ENCODE measurements at places on chromosomes 3 and 15. TPM values are rescaled to one million over a fixed set of nuclear protein-coding genes. Genes with fewer than 3 reads are reported as not detected.

GOLGA6B gene
- total RNA-seq = 0.22 TPM

EIF2B5 gene
- total RNA-seq = 54.1 TPM

KIF7 gene
- 13.3 TPM for total RNA-seq

CCR3 gene
- 3.1 TPM for total RNA-seq

TGM4 gene
- 0.63 TPM for total RNA-seq

SAXO2 gene
- total RNA-seq = 2.7 TPM

SPINT1 gene
- total RNA-seq = 180 TPM

PLSCR5 gene
- total RNA-seq = not detected

GOLGA6L26 gene
- not detected for total RNA-seq

CLCN2 gene
- total RNA-seq = 27.1 TPM

UTS2B gene
- 1.1 TPM for total RNA-seq

LTK gene
- 0.11 TPM for total RNA-seq

REC114 gene
- not detected for total RNA-seq

GRCh38 chr3:122430371-122430770 lies 14.5 kb upstream of the WDR5B start:
- peaks cover 41% of the 10 kb centered on the region for H3K36me3 ChIP-seq
- no peak for DNase-seq
- 0 out of 2 replicates have a peak, but pooled peaks cover 12% of the 10 kb centered on the region for H3K4me1 ChIP-seq
- H3K27me3 ChIP-seq = no peaks in the 10 kb centered on the region
- H3K27ac ChIP-seq = no peak overlapping the region

DNA sequence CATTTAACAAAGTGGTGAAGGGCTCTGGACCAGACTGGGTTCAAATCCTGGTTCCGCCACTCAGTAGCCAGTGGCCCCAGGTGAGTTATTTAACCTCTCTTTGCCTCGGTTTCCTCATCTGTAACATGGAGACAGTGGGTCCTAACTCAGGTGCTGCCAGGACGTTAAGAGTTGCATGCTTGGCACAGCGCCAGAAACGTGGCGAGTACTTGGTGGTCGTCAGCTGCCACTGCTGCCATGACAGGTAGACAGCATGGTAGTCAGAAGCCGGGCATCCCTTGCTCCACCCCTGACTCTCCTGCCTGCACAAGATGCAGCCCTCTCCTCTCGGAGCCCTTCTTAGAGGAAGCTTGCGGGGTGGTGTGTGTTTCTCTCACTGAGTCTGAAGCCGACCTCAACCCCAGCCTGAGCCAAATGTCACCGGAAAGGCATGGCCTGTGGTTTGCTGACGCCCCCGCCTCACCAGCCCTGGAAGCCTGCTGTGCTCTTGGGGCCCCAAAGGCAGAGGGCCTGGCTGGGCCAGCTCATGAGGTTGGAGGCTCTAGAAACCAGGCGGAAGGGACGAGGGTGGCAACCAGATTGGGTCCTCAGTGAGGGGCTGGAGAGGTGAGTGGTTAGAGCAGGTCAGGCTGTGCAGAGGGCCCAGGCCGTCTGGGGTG lies 160.8 kb upstream of the TLE3 start:
- H3K36me3 ChIP-seq = no peaks in the 10 kb centered on the region
- no peaks in the 10 kb centered on the region for H3K4me1 ChIP-seq
- H3K4me3 ChIP-seq = no peak overlapping the region
- no peak for DNase-seq
- no peak overlapping the region for H3K27ac ChIP-seq

DNA sequence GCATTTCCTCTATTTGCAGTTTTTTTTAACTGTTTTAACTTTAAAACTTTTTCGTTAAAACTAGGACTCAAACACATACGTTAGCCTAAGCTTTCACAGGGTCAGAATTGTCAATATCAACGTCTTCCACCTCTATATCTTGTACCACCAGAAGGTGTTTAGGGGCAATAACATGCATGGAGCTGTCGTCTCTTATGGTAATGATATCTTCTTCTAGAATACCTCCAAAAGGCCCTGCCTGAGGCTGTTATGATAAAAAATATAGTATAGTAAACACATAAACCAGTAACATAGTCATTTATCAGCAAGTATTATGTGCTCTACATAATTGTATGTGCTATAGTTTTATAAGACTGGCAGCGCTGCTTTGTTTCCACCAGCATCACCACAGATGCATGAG lies 76.3 kb upstream of the MLF1 start:
- no peaks in the 10 kb centered on the region for H3K4me1 ChIP-seq
- no peaks in the 10 kb centered on the region for H3K27me3 ChIP-seq
- no peak overlapping the region for H3K27ac ChIP-seq

- H3K4me1 ChIP-seq = no peaks in the 10 kb centered on the region
- DNase-seq = no peak
- H3K27me3 ChIP-seq = no peaks in the 10 kb centered on the region
Observed at GRCh38 chr3:177306252-177306651, 109.0 kb upstream of the TBL1XR1 start.

DNA sequence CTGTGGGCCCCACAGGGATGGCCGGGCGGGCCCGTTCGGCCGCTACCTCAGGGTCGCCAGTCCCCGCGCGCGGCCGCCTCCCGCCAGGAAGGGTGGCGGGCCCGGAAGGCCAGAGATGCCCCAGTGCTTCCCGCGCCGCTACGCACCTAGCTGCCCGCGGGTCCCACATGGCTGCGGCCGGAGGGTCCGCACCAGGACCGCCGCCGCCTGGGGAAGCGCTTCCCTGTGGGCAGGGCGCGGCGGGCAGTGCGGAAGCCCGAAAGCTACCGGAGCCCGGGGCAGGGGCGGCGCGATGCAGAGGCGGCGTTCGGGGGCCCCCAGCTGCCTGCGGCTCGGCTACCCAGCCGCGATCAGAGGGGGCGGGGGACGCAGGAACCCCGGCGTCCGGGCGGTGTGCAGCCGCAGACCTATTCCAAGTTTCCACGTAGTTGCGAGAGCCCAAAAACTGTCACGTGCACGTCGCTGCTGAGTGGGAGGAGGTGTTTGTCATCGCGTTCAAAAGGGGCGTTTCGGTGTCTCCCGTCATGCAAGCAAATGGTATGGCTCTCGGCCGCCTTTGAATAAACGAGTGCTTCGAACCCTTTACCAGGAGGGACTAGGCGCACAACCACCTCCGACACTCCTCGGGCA lies at the start of gene TRANK1:
Gene TRANK1, minus strand, starts transcription at position 414 of the 630 bp plus-strand sequence. Its CDS starts 245 bp downstream, at position 169.
- H3K36me3 ChIP-seq = no peaks in the 10 kb centered on the region
- no peaks in the 10 kb centered on the region for H3K4me1 ChIP-seq

- no peaks in the 10 kb centered on the region for H3K27me3 ChIP-seq
- H3K36me3 ChIP-seq = no peaks in the 10 kb centered on the region
- DNase-seq = no peak
- H3K4me1 ChIP-seq = no peaks in the 10 kb centered on the region
- H3K27ac ChIP-seq = no peak overlapping the region
Observed at GRCh38 chr3:11118181-11118682, 36.1 kb upstream of the HRH1 start.

- no peaks in the 10 kb centered on the region for H3K27me3 ChIP-seq
- H3K27ac ChIP-seq = no peak overlapping the region
- peak overlapping the region; percentile 95 for H3K4me3 ChIP-seq
- peaks cover 17% of the 10 kb centered on the region for H3K4me1 ChIP-seq
- DNase-seq = no peak
Observed at GRCh38 chr15:59104602-59104911, 389 bp upstream of the CCNB2 start.

DNA sequence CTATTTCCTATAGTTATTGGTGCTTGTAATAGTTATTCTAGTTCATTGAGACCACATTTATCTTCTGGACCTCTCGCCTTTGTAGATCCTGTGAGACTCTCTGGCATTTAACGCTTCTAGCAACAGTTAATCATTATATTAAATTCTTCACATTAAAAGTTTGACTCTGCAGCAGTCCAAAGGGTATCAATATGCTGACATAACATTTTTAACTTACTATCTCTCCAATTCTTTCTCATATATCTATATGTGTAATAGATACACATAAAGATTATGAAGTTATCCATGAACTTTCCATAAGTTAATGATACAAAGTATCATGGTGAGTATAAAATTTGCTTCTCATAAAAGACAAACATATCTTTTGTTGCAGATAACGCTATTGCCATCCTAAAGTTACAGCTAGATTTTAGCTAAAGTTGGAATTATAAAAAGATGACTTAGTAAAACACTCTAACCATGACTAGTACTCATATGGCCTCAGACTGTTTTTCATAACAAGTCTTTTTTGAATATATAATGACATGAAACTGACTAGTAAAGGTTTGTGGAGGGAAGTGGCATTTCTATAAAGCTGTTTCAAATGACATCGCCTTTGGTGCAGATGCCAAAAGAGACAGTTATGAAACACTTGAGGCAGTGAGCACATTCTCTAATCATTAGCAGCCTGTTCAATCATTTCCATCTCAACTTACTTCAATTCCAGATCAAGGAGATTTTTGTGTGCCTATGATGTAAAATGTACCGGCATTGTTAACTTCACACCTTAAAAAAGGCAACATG lies 379.3 kb upstream of the CBLB start:
- H3K4me3 ChIP-seq = no peak overlapping the region
- H3K27me3 ChIP-seq = no peaks in the 10 kb centered on the region
- no peaks in the 10 kb centered on the region for H3K4me1 ChIP-seq
- H3K27ac ChIP-seq = no peak overlapping the region
- H3K36me3 ChIP-seq = no peaks in the 10 kb centered on the region

GRCh38 chr3:110391640-110392395 lies 679.8 kb upstream of the NECTIN3 start:
- H3K27ac ChIP-seq = no peak overlapping the region
- no peaks in the 10 kb centered on the region for H3K27me3 ChIP-seq
- no peaks in the 10 kb centered on the region for H3K4me1 ChIP-seq
- no peak overlapping the region for H3K4me3 ChIP-seq
- DNase-seq = no peak

DNA sequence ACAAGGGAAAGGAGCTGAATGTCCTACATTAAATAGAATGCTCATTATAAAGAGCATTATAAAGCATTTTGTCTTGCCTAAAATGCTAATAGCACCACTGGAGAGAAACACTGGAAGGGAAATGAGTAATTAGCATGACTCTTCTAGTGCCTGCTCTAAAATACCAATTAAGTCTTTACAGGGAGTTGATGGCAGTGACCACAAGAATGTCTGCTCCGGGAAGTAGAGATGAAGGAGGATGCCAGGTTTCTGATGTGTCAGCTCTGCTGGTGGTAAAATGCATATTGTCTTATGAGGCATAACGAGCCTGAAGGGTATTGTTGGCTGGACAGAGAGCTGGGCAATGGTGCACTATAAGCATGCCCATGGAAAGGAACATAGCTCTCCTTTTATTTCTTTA lies 49.5 kb downstream of the MYLK start:
- H3K27ac ChIP-seq = no peak overlapping the region
- peaks cover 11% of the 10 kb centered on the region for H3K4me1 ChIP-seq
- peak; percentile 80 for DNase-seq
- no peaks in the 10 kb centered on the region for H3K27me3 ChIP-seq
- H3K36me3 ChIP-seq = no peaks in the 10 kb centered on the region

DNA sequence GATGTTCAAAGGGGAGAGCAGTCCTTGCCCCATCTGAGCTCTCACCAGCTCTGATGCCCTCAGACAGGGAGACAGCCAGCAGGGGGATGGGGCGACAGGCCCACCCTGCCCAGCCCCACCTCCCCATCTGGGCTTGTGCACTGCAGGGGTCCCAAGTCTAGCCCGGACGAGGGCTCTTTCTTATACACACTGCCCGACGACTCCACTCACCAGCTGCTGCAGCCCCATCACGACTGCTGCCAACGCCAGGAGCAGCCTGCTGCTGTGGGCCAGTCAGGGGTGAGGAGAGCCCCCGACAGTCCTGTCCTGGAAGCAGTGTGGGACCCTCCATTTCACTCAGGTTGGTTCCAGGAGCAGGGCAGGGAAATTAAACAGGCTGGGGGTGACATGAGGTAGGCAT lies 73.9 kb downstream of the BOC start:
- no peaks in the 10 kb centered on the region for H3K36me3 ChIP-seq
- peaks cover 12% of the 10 kb centered on the region for H3K4me1 ChIP-seq
- no peaks in the 10 kb centered on the region for H3K27me3 ChIP-seq
- no peak overlapping the region for H3K4me3 ChIP-seq
- no peak overlapping the region for H3K27ac ChIP-seq

- H3K27me3 ChIP-seq = no peaks in the 10 kb centered on the region
- no peaks in the 10 kb centered on the region for H3K36me3 ChIP-seq
- peak overlapping the region; percentile 26 for H3K4me3 ChIP-seq
- DNase-seq = no peak
- peak overlapping the region; percentile 60 for H3K27ac ChIP-seq
Observed at GRCh38 chr3:72728329-72728889, 119.8 kb downstream of the SHQ1 start.

- H3K27me3 ChIP-seq = no peaks in the 10 kb centered on the region
- no peak overlapping the region for H3K4me3 ChIP-seq
- H3K27ac ChIP-seq = no peak overlapping the region
- no peaks in the 10 kb centered on the region for H3K4me1 ChIP-seq
Observed at GRCh38 chr3:33145221-33145900, 31.5 kb downstream of the CRTAP start.

- DNase-seq = no peak
- no peak overlapping the region for H3K4me3 ChIP-seq
- no peaks in the 10 kb centered on the region for H3K36me3 ChIP-seq
- no peak overlapping the region for H3K27ac ChIP-seq
- no peaks in the 10 kb centered on the region for H3K4me1 ChIP-seq
Observed at GRCh38 chr15:27418726-27419125, 447.7 kb downstream of the GABRG3 start.

DNA sequence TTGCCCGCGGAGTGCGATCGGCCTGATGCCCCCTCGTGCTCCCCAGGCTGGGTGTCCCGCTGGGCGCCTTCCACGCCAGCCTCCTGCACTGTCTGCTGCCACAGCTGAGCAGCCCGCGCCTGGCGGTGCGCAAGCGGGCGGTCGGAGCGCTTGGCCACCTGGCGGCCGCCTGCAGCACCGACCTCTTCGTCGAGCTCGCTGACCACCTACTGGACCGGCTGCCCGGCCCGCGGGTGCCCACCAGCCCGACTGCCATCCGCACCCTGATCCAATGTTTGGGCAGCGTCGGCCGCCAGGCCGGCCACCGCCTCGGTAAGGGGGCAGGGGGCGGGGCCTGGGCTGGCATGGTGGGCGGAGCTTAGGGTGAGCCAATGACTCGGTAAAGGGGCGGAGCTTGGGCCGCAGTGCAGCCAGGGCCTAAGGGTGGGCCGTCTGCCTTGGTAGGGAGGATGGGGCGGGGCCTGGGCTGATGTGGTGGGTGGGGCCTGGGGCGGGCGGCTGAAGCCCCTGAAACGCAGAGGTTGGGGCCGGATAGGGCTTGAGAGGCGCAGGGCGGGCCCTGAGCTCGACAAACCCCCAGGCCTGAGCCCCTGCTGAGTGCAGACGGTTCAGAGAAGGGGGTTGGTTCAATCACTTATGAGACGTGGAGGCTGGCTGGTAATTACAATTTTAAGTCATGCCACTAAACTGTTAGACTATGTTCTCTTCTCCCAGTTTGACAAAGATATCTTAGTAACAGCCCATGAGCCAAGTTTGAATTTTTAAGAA lies 13.7 kb downstream of the CAND2 start:
- DNase-seq = peak; percentile 96
- peak overlapping the region; percentile 64 for H3K4me3 ChIP-seq
- no peak overlapping the region for H3K27ac ChIP-seq
- H3K36me3 ChIP-seq = no peaks in the 10 kb centered on the region
- no peaks in the 10 kb centered on the region for H3K4me1 ChIP-seq

- no peaks in the 10 kb centered on the region for H3K4me1 ChIP-seq
- no peak for DNase-seq
- H3K27ac ChIP-seq = no peak overlapping the region
- H3K4me3 ChIP-seq = no peak overlapping the region
- no peaks in the 10 kb centered on the region for H3K36me3 ChIP-seq
Observed at GRCh38 chr3:115580566-115580965, 42.7 kb upstream of the GAP43 start.

- peaks cover 47% of the 10 kb centered on the region for H3K4me1 ChIP-seq
- H3K36me3 ChIP-seq = no peaks in the 10 kb centered on the region
- peak overlapping the region; percentile 59 for H3K4me3 ChIP-seq
- H3K27me3 ChIP-seq = no peaks in the 10 kb centered on the region
Observed at GRCh38 chr3:194070634-194071409, 65.1 kb upstream of the HES1 start.

- H3K4me1 ChIP-seq = peaks cover 14% of the 10 kb centered on the region
- H3K4me3 ChIP-seq = no peak overlapping the region
- no peaks in the 10 kb centered on the region for H3K36me3 ChIP-seq
- H3K27ac ChIP-seq = no peak overlapping the region
- peaks cover 14% of the 10 kb centered on the region for H3K27me3 ChIP-seq
Observed at GRCh38 chr3:14889943-14890342, 57.4 kb upstream of the NR2C2 start.

All from PC-9 (cell line).